Anterior cingulate cortex (tissue), 58 donors: ENCODE measurements at places on chromosomes 5 and 9.
A peak's percentile ranks its signal among the peaks of the same experiment; 100 is the strongest.

- DNase-seq, result no peak
Observed at GRCh38 chr9:4985386-4986266, 554 bp downstream of the JAK2 start.

DNA sequence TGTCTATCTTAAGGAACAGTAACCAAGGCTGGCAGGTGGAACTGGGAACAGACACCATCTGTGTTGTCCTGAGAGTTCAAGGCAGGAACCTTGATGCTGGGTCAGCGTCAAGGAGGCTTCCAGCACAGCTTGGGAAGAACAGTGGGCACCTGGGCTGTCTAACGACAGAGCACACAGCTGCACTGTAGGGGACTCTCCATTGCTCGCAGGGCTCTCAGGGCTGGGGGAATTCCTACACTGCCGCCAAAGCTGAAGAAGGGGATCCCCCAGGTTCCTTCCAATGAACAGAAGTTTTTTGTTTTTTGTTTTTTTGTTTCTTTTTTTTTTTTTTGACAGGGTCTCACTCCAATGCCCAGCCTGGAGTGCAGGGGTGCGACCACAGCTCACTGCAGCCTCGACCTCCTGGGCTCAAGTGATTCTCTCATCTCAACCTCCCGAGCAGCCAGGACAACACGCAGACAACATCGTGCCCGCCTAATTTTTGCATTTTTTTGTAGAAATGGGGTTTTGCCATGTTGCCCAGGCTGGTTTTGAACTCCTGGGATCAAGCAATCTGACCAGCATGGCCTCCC lies 81.9 kb downstream of the PTPN3 start:
- DNase-seq, result no peak

- no peak for DNase-seq
Observed at GRCh38 chr9:89667726-89668125, 62.9 kb downstream of the GADD45G start.

DNA sequence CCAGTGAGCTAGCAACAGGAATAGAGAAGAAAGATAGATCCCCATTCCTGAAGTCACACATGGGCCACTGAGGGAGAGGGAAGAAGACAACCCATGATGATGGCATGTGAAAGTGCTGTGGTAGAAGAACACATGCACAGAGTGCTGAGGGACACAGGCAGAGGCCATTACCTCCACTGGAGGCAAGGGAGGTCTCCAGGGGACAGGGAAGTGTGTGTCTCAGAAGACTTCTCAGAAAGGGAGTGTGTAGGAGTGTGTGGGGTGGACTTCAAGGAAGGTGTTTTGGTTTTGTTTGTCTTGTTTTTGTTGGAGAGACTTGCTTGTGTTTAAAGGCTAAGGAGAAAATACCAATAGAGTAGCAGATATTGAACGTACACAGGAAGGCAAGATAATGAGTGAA lies 77.0 kb upstream of the SMARCA2 start:
- no peak for DNase-seq

- DNase-seq, result no peak
Observed at GRCh38 chr5:137665678-137666460, 70.0 kb downstream of the KLHL3 start.

GRCh38 chr5:124546643-124547042 lies 199.8 kb downstream of the ZNF608 start:
- DNase-seq, result no peak

GRCh38 chr5:77168879-77169244 lies 41.6 kb upstream of the PDE8B start:
- no peak for DNase-seq

GRCh38 chr5:2291146-2291840 lies 408.6 kb upstream of the IRX4 start:
- DNase-seq, result no peak

- no peak for DNase-seq
Observed at GRCh38 chr5:107671742-107672210, 1.0 kb upstream of the EFNA5 start.

DNA sequence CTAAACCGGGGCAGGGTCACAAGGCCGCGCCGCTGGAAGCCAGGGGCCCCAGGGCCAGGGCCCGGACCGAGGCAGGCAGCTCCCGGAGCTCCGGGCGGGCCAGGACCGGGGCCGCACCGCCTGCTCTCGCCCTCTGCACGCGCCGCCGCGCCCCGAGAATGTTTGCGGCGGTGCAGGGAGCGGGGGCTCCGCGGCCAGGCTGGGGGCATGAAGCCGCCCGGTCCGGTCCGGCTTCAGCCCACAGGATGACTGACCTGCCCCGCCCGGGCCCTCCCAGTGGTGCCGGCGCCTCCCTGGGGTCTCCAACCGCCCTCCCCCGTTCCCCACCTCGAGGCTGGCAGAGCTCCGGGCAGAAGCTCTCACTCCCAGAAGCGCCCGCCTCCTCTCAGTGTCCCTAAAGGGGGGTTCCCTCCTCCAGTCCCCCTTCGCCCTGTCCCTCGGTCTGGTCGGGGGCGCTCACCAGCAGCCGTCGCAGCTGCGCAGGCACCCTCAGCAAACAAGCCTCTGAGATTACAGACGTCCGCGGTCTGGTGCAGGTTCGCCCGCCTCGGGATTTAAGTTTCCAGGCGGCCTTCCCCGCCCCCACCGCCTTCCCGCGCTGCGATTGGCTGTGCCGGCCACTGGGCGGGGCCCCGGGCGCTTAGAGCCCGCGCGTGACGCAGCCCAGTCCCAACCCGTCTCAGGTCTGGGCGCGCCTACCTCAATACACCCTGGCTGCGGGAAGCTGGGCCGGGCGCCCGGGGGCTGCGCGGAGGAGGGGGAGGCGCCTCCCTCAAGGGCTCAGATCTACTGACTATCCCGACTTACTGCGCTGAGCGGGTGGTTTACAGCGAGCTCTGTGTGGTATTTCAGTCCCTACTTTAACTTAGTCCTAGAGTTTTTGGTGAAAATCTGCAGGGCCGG lies at the start of gene CTSV:
Gene CTSV (minus strand): TSS at position 532 of the 903 bp plus-strand sequence. CDS start 1,099 bp downstream, outside the sequence.
- peak; percentile 65 for DNase-seq

DNA sequence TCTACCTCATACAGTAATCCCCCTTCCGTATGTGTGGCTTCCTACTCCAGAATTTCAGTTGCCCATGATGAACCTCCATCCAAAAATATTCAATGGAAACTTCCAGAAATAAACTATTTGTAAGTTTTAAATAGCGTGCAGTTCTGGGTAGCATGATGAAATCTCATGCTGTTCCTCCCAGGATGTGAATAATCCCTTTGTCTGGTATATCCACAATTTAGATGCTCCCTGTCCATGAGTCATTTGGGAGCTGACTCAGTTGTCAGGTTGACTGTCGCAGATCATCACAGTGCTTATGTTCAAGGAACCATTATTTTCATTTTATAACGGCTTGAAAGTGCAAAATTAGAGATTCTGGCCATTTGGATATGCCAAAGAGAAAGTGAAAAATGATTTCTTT lies 290.1 kb upstream of the CDH9 start:
- DNase-seq, result no peak

DNA sequence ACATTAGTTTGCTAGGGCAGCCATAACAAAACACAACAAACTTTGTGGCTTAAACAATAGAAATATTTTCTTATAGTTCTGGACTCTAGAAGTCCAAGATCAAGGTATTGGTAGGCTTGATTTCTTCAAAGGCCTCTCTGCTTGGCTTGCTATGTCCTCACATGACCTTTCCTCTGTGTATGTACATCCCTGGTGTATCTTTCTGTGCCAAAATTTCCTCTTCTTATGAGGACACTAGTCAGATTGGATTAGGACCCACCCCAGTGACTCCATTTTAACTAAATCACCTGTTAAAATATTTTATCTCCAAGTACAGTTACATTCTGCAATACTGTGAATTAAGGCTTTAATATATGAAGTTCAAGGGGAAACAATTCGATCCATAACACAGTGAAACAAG lies 168.9 kb upstream of the CCNH start:
- DNase-seq, result no peak

- no peak for DNase-seq
Observed at GRCh38 chr5:88719434-88719833, 163.6 kb downstream of the MEF2C start.

GRCh38 chr5:10536931-10537579 lies 26.8 kb upstream of the ANKRD33B start:
- DNase-seq, result no peak

GRCh38 chr5:156531199-156531598 lies 204.2 kb downstream of the SGCD start:
- DNase-seq, result no peak

DNA sequence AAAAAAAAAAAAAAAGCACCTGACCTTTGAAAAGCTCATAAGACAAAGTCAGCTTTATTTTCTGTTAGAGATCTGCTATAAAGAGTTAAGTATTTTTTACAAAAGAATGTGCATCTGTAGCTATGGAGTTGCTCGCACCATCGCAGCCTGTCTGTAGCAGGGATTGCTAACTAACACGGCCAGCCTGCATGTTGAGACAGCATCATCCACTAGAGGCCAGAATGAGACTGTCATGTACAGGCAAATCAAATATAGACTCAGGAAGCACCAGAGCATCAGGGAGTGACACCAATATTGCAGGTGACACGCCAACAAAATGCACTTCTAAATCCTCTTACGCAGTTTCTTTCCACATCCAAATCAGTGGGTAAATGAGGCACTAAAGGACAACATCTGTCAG lies 136.3 kb upstream of the RASEF start:
- DNase-seq, result peak; percentile 59

GRCh38 chr5:90911169-90911568 lies 352.6 kb downstream of the ADGRV1 start:
- no peak for DNase-seq

DNA sequence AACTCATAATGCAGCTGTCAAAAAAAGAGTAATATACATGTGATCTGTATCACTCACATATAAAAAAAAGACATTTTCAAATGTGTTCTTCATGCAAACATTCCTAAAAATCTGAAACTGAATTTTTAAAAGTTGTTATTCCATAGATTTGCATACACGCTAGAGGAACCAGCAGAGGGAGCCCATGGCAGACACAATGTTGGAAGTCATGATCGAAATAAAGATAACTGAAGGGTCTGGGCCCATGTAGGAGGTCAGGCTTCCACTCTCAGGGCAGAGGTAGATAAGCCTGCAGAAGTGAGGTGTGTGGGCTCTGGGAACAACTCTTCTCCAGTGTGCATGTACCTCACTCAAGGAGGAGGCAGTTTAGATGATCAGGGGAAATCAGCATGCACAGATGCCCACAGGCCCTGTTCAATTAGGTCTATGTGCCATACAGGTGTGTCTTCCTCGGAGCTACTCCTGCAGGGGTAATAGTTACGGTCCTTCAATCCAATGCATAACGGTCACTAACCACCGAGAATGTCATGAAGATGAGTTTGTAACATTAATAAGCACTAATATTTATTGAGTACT lies 208.6 kb downstream of the EPB41L4A start:
- peak; percentile 7 for DNase-seq

DNA sequence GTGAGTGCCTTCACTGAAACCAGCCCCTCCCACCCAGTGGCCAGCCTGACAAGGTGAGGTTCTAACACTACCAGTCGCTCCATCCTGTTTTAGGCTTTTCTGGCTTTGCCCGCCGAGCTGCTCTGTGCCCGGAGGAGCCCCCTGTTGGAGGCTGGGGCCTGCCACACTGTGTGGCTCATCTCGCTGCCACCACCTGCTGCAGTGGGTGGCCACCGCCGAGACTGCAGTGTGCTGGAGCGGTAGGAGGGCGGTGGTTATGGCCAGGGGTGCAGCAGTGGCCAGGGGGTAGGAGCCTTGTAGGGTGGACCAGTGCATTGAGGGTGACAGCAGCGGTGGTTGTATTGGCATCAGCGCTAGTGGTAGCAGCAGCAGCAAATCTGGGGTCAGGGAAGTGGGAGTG lies 74.7 kb upstream of the PCAT7 start:
- no peak for DNase-seq

- no peak for DNase-seq
Observed at GRCh38 chr5:53330491-53330890, 149.9 kb upstream of the FST start.

GRCh38 chr5:139843991-139844390 lies 48.4 kb downstream of the PSD2 start:
- DNase-seq, result no peak
